ENCODE measurements at places on chromosomes 6 and 20. TPM values are rescaled to one million over a fixed set of nuclear protein-coding genes. Genes with fewer than 3 reads are reported as not detected.

UST gene
- total RNA-seq, result 23.3 TPM

MTCH1 gene
- 473 TPM for total RNA-seq

GHRH gene
- not detected for total RNA-seq

- no peaks in the 10 kb centered on the region for H3K4me1 ChIP-seq
- peaks cover 41% of the 10 kb centered on the region for H3K27me3 ChIP-seq
- H3K36me3 ChIP-seq, result no peaks in the 10 kb centered on the region
Measured at GRCh38 chr20:38805502-38805957, at the start of gene PPP1R16B. Gene PPP1R16B (plus strand): TSS chr20:38805697. CDS start chr20:38835926, 30,229 bp downstream.

GRCh38 chr6:34334796-34335416 is 57.6 kb downstream of the NUDT3 start:
- H3K27me3 ChIP-seq, result no peaks in the 10 kb centered on the region
- H3K36me3 ChIP-seq, result no peaks in the 10 kb centered on the region
- H3K4me1 ChIP-seq, result no peaks in the 10 kb centered on the region
- no peak overlapping the region for H3K4me3 ChIP-seq
- peak; percentile 10 for DNase-seq

DNA sequence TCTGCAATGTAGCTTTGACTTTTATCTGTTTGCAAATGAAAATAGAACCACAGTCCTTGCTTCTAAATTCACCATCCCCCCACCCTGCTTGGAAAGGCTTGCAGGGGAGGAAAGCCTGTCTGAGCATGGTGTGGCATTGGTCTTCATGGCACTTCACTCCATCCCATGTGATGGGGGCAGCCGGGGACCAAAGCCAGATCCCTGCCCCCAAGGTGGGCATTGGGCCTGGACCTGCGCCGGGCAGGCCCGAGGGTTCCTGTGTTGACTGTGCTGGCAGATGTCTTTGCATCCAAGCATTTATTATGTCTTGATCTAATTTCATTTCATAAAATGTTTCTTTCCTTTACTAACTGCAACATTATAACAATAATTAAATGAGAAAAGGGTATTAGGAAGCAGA is 120.0 kb downstream of the SYNDIG1 start:
- 0 out of 2 replicates have a peak, but pooled peaks cover 3% of the 10 kb centered on the region for H3K4me1 ChIP-seq
- no peak overlapping the region for H3K27ac ChIP-seq
- H3K27me3 ChIP-seq, result no peaks in the 10 kb centered on the region
- H3K36me3 ChIP-seq, result no peaks in the 10 kb centered on the region
- H3K4me3 ChIP-seq, result no peak overlapping the region
- no peak for DNase-seq

LTB gene
- total RNA-seq, result not detected

DNA sequence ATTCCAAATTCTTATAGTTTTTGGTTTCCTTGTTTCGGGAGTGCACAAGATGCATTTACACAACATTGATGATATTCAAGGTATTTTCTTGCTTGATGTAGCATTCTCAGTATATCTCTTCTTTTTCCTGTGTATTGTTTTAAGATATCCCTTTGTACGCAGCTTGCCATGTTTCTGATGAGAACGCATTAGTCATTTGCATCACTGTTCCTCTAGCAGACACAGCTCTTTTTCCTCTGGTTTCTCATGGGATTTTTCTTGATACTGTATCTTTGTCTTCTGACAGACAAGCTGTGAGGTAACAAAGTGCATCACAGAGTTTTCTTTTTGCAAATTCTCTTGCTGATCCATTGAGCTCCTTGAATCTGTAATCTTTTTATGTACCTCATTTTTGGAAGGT is 146.4 kb downstream of the SLC22A3 start:
- DNase-seq, result no peak
- H3K27ac ChIP-seq, result no peak overlapping the region
- H3K4me3 ChIP-seq, result no peak overlapping the region
- H3K4me1 ChIP-seq, result no peaks in the 10 kb centered on the region

EPPIN gene
- not detected for total RNA-seq

DNA sequence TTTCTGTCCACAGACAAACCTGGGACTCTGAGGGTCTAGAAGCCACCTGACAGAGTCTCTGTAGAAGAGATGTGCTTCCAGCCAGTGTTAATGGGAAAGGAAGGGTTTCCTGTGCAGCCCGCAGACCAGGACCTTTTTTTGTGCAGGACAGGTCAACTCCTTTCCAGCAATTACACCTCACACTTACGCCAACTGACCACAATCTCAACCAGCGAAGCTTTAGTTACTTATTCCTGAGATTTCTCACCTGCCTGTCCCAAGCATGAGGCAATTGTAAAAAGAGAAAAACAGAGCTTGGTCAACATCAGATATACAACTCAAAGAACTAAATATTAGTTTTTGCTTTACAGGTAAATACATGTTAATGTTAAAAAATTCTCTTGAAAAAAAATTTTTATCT is 393.8 kb upstream of the ID4 start:
- H3K4me1 ChIP-seq, result no peaks in the 10 kb centered on the region
- no peak for DNase-seq
- H3K27me3 ChIP-seq, result no peaks in the 10 kb centered on the region
- no peaks in the 10 kb centered on the region for H3K36me3 ChIP-seq
- no peak overlapping the region for H3K4me3 ChIP-seq
- H3K27ac ChIP-seq, result no peak overlapping the region

SRSF3 gene
- 141 TPM for total RNA-seq

PKIB gene
- not detected for total RNA-seq

DNA sequence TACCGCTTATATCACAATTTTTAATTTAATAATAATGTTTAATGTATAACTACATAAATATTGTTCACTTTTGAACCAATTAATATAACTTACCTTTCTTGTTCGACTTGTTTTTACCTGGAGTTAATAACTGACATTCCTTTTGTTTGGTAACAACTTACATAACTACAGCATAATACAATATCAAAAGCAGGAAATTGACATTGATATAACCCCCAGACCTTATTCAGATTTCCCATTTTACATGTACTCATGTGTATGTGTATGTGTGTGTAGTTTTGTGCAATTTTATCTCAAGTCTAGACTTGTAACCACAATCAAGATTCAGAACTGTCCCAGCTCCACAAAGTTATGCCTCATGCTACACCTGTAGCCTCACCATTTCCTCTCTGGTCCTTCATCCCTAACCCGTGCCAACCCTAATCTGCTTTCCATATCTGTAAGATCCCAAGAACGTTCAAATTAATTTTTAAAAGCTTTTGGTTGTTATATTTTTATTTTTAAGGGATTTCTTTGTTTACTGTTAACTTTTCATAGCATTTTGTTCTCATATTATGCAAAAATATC is 190.6 kb downstream of the MANEA start:
- DNase-seq, result no peak
- H3K4me1 ChIP-seq, result no peaks in the 10 kb centered on the region
- no peak overlapping the region for H3K27ac ChIP-seq
- no peak overlapping the region for H3K4me3 ChIP-seq
- H3K27me3 ChIP-seq, result no peaks in the 10 kb centered on the region
- H3K36me3 ChIP-seq, result no peaks in the 10 kb centered on the region

- DNase-seq, result no peak
- H3K4me1 ChIP-seq, result no peaks in the 10 kb centered on the region
- H3K4me3 ChIP-seq, result no peak overlapping the region
- no peak overlapping the region for H3K27ac ChIP-seq
Measured at GRCh38 chr6:30258204-30258603, 45.0 kb upstream of the TRIM26 start.

DNA sequence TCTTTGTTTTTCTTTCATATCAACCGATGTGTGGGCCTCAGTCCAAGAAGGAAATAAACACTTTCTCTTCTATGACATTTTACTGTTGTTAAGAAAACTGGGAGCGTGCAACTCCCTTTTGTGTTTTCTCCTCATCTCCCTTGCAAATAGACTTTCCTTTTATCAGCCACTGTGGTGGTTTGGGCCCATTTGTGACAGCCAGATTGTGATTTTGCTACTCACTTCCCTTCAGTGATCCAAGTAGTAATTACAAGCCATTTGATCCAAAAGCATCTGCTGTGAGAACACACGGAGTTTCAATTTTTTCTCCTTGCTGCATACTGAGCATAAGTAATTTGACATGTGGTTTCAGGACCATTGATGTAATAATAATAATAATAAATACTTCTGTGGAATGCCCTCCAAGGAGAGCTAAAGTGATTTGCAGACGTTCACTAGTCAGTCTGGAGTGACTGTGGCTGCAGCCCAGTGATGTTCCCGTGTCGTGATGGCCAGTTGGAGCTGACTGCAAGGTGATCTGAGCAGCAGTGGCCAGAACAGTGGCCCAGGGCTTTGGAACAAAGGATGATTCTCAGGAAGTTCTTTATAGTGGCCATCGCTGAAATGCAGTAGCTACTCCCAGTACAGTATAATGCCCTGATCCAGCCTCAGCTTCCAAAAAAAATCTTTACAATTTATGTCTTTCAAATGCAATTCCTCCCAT is 91.9 kb upstream of the CLDN20 start:
- peak overlapping the region; percentile 56 for H3K27ac ChIP-seq
- H3K27me3 ChIP-seq, result no peaks in the 10 kb centered on the region
- H3K4me1 ChIP-seq, result peaks cover 19% of the 10 kb centered on the region

- H3K36me3 ChIP-seq, result no peaks in the 10 kb centered on the region
- no peak overlapping the region for H3K27ac ChIP-seq
- no peak overlapping the region for H3K4me3 ChIP-seq
- H3K4me1 ChIP-seq, result peaks cover 37% of the 10 kb centered on the region
- no peak for DNase-seq
Measured at GRCh38 chr6:38270367-38270766, 369.4 kb downstream of the BTBD9 start.

DNA sequence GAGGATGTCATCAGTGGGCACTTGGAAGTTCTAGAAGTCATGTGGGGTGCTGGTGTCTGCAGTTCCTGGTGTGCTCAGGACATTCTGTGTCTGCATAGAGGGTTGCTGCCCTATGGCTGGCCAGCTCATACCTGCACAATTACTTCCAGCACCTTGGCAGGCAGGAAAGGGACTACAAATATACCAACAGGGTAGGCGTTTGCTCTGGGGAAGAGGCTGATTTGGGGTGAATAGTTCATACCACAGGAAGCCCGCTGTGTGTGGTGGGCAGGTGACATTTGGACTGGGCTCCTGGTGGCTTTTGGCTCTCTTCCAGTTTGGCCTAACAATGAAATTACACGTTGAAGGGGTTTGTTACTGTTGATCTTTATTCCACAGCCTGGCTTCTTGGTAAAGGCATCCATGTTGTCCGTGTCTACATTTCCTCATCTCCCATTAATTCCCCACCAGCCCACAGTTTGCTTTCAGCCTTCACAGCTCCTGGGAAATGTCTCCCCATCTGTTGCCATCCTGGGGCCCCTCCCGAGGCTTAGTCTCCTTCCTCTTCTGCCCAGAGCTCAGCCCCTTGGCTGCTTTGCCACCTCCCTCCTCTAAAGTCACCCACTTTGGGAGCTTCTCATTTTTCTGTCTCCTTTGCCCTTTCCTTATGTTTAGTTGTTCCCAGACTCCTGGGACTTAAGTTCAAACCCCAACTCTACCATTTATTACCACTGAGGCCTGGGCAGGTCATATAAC is 88.1 kb downstream of the RSPH3 start:
- H3K27me3 ChIP-seq, result no peaks in the 10 kb centered on the region
- H3K27ac ChIP-seq, result no peak overlapping the region
- no peaks in the 10 kb centered on the region for H3K4me1 ChIP-seq

TSBP1 gene
- not detected for total RNA-seq

SPEF1 gene
- not detected for total RNA-seq

DNA sequence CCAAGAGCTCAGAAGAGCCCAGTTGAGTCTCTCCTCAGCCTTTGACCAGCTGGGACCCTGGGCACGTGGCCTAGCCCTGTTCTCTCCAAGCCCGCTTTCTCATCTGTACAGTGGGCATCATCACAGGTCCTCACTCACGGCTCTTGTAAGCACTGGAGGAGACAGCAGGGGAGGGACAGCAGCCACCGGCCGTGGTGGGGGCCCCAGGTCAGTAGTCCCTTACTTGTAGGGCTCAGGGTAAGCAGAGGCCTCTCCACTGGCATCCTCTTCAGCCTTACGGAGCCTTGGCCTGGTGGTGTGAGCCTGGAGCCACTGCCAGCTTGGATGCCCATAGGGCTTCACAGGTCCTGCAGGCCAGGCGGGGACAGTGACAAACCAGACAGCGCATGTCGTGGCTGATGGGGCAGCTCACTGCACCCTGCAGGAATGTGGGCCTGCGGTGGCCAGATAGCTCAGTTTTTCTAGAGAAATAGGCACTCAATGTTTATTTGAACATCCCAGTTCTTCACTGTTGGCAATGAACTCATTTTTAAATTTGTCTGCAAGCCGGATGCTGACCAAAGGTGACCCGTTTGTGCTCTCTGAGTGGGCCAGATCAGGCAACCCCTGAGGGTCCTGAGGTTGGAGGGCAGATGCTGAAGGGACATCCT is 65.1 kb downstream of the ADNP start:
- no peaks in the 10 kb centered on the region for H3K27me3 ChIP-seq
- DNase-seq, result no peak
- no peak overlapping the region for H3K4me3 ChIP-seq
- H3K36me3 ChIP-seq, result no peaks in the 10 kb centered on the region
- H3K27ac ChIP-seq, result no peak overlapping the region

- H3K27ac ChIP-seq, result no peak overlapping the region
- DNase-seq, result peak; percentile 41
- H3K36me3 ChIP-seq, result no peaks in the 10 kb centered on the region
- H3K4me1 ChIP-seq, result 0 out of 2 replicates have a peak, but pooled peaks cover 5% of the 10 kb centered on the region
- H3K4me3 ChIP-seq, result no peak overlapping the region
Measured at GRCh38 chr6:7016226-7016625, 91.5 kb upstream of the RREB1 start.

- DNase-seq, result no peak
- H3K27ac ChIP-seq, result no peak overlapping the region
- no peaks in the 10 kb centered on the region for H3K4me1 ChIP-seq
- no peaks in the 10 kb centered on the region for H3K36me3 ChIP-seq
- H3K4me3 ChIP-seq, result no peak overlapping the region
Measured at GRCh38 chr6:145189836-145190235, 545.5 kb downstream of the EPM2A start.

DNA sequence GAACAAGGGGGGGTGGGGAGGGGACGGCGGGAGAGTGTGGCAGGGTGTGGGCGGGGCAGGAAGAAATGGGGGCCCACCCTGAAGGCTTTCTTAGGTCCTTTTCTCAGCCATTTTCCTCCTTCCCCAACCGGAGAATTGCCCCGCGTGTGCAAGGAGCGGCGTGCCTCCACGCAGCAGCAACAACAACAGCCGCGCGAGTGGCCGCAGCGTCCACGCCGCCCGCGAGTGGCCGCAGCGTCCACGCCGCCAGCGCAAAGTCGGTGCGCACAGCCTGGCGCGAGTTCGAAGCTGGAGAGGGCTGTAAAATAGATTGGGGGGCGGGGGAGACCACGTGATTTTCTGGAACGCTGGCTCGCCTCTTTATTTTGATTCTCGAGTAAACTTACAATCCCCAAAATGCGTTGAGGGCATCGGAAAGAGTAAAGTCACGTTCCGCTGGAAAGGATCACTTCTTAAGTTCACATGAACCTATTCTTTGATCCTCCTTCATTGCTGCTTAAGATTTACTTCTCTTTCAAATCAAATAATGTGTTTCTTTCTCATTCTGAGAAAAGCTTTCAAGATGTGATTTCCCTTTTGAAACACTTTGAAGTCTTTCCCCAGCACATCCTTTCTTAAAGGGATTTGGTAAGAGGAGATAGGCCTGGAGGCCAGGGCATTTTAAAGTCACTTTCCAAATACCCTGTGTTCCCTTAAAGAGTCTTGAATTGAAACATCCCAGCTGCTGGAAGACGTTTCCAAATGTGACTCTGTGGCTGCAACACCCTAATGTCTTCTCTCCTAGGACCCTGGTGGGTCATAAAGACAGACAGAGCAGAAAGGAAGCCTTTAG is 66.7 kb upstream of the ZNF217 start:
- H3K4me1 ChIP-seq, result peaks cover 52% of the 10 kb centered on the region
- peak; percentile 32 for DNase-seq
- H3K27me3 ChIP-seq, result no peaks in the 10 kb centered on the region
- H3K27ac ChIP-seq, result peak overlapping the region; percentile 8
